ENCODE measurements at places on chromosomes 6 and 20.

GRCh38 chr20:38032585-38033329 is 499 bp downstream of the TTI1 start:
- DNase-seq: no peak

DNA sequence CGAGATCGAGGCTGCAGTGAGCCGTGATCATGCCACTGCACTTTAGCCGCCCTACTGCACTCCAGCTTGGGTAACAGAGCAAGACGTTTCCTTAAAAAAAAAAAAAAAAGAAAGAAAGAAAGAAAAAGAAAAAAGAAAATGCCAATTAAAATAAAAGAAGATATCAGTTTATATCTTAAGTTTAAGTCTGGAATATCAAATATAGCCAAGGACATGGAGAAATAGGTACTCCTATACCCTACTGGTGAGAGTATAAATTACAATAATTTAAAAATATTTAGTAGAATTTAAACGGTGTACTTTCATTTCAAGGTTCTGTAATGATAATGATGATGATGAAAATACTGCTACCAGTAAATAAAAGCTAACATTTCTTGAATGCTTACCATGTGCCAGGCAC is 3.8 kb upstream of the TRIM31 start:
- DNase-seq: no peak

- no peak for DNase-seq
Measured at GRCh38 chr20:59253779-59254319, 46.6 kb upstream of the EDN3 start.

- DNase-seq: peak; percentile 87
Measured at GRCh38 chr6:151390851-151391470, 398 bp downstream of the ZBTB2 start.

- DNase-seq: no peak
Measured at GRCh38 chr20:8812817-8813216, 256.1 kb upstream of the PLCB4 start.

GRCh38 chr6:39937686-39938333 is 3.5 kb upstream of the MOCS1 start:
- DNase-seq: no peak

- no peak for DNase-seq
Measured at GRCh38 chr6:79571030-79571367, 33.8 kb upstream of the LCA5 start.

DNA sequence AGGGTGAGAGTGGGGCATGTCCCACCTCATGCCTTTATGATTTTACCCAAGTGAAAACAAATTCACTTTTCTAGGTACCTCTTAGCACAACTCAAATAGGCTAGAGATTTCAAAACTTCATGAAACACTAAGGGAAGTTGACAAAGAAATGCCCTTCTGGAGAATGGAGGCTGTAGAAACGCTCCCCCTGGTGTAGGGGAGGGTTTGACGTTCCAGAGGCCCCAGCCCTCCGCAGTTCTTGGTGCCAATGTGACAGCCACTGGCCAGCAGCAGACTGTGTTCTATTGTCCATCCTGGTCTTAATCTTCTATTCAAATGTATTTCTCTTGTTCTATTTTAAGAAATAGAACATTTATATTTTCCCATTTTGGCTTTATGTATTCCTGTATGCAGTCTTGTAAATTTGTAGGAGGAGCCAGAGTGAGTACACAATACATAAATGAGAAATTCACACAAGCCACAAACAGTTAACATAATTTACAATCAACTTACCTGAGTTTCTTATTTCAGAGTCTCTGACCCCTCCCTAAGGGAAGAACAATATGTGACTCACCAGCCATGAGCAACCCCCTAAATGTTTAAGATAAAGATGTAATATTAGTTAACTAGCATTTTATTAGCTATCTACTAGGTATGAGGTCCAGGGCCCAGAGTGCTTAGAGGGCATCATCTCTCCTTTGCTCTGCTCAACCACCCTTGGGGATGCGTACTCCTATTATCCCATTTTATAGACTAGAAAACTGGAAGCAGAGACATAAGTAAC is 8.8 kb upstream of the MUC21 start:
- DNase-seq: no peak

- peak; percentile 7 for DNase-seq
Measured at GRCh38 chr6:46549155-46549554, 57.9 kb upstream of the RCAN2 start.

DNA sequence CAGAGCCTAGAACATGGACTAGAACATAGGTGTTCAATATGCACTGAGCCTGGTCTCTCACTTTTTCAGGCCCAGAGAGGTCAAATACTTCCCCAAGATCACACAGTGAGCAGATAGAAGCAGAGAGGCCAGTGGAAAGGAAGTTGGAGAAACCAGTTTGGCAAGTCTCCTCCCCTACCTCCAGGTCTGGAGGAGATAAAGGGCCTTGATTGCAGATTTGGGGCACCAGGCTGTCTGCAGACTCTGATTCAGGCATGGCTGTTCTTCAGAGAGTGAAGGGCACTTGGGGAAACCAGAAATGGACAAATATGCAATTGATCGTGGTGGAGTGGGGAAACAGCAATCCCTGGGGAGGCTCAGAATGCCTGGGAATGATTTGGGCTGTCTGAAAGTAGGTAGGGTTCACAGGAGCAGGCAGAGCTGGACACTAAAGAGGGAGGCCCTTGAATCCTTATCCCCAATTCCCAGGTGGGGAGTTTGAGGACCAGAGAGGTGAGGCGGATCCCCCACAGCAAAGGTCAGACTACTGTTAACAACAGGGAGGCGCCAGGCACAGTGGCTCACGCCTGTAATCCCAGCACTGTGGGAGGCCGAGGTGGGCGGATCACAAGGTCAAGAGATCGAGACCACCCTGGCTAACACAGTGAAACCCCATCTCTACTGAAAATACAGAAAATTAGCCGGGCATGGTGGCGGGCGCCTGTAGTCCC is 2.3 kb downstream of the PEDS1 start:
- DNase-seq: no peak

DNA sequence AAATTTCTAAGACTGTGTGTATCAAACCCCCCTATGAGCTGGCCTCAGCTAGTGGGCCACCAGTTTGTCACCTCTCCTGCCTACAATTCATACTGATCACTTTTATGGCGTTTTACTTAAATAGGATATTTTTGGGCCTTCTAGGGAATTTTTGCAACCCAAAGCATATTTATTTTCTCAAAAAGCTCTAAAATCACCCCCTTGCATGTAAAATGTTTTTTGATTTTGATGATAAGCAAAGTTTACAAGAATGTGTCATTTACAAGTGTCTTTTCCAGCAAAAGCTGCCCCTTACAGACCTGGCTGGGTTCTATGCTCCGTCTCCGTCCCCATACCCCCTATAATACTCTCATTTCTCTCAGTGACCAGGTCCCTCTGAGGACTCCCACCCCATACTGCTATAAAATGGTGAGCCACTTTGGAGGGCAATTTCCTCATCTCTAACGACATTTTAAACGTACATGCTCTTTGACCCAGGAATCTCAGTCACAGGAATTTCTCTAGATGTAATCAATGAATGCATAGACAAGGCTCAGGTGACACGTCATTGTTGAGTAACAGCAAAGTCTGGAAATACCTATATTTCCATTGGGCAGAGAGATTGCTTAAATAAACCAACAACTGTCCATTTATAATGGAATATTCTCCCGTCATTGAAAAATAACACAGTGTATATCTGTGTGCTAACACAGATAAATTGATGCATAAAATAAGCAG is 13.9 kb upstream of the OCSTAMP start:
- DNase-seq: no peak

- DNase-seq: no peak
Measured at GRCh38 chr6:43129434-43130194, 41.5 kb upstream of the SRF start.

GRCh38 chr6:7264041-7264440 is 49.0 kb downstream of the SSR1 start:
- DNase-seq: no peak

- no peak for DNase-seq
Measured at GRCh38 chr6:4341078-4341797, 205.9 kb upstream of the ECI2 start.

DNA sequence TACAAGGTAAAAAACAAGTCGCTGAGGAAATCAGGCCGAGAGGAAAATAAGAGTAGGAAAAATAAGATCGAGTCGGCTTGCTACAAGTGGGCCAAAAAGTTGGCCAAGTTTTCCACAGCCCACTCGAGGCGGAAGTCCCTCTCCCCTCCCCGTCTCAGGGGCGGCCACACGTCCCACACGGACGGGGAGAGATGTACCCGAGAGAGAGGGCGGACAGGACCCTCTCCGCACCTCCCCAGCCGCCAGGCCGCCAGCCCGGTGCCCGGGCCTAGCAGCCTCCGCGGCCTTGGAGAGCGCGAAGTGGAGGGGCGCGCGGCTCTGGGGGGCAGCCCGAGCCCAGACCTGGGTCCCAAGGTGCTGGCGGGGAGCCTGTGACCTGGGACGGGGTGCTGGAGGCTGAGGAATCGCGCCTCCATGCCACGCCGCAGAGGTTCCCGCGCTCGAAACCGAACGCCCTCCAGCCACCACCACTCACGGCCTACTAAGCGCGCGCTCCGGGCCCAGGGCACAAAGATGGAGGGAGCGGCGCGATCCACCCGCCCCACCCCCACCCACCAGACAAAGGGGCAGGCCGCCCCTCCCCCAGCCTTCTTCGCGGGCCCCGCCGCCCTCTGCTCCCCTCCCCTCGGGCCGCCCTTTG is 1.9 kb upstream of the HMGA1 start:
- DNase-seq: peak; percentile 18

GRCh38 chr20:8756410-8756809 is 312.5 kb upstream of the PLCB4 start:
- no peak for DNase-seq

- no peak for DNase-seq
Measured at GRCh38 chr20:51584116-51584515, 41.6 kb upstream of the NFATC2 start.

DNA sequence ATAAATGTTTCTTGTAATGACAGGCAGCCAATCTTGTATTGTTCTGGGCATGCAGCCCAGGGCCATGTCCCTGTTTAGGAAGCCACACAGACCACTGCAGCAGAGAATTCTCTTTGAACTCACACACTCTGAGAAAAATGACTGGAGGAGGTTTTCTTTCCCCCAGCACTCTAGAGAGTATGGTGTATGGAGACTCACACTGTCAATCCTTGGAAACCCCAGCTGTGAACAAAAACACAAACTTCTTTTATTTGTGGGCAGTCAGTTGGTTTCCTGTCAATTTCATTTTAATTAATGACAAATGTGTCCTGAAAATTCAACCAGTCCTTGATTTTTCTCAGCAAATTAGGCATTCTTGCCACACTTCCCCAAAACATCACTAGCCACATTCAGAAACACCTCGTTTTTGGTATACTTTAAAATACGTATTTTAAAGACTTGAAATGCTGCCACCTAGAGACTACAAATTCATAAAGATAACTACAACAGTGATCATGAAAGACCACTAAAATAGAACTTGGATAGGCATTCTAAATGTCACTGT is 52.9 kb upstream of the UFL1 start:
- DNase-seq: peak; percentile 77

DNA sequence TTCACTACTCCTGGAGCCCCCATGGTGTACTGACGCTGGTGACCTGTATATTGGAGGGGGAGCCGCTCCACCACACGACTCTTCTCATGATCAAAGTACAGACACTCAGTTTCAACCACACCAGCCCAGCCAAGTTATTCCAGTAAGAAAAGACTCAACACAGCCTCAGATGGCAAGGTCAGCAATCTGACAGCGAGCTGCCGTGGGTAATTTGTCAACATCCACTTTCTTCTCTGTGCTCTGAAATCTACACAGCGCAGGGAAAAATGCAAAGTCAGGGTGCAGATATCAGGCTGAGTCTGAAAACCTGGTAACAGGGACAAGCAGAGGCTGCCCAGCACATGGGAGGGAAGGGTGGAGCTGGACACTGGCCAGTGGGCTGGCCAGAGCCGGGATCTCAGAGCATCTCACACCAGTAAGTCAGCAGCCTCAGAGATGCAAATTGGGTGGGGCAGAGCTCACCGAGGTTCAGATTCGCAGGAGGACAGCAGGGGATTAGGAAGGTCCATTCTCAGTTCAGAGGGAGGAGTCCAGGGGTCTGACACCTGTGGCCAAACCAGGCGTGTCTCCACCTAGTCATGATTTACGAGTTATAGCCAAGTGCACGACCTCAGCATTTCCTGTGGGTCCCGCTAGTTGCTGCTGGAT is 44.5 kb upstream of the RPS6KA2 start:
- DNase-seq: no peak

- DNase-seq: no peak
Measured at GRCh38 chr6:144718431-144718830, 433.3 kb downstream of the UTRN start.

GRCh38 chr20:19974630-19975435 is 42.3 kb upstream of the NAA20 start:
- peak; percentile 88 for DNase-seq

GRCh38 chr6:129342796-129343195 is 367.2 kb downstream of the ARHGAP18 start:
- peak; percentile 86 for DNase-seq

DNA sequence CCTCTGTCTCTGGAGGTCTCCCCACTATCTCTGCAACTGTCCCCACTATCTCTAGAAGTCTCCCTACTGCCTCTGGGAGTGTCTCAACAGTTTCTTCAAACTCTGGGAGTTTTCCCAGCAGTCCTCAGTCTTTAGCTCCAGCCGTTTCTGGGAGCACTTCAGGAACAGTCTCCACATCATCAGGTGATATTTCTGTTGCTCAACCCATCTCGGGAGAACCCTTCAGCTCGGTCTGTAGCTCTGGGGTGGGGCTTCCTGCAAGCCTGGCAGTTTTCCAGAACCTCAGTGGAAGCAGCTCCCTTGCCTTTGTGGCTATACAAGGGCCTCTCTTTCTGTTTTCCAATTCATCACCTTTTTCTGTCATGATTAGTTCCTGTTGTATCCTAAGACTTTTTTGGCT is 3.0 kb upstream of the SFTA2 start:
- DNase-seq: no peak

GRCh38 chr6:7542874-7543624 is 1.6 kb downstream of the DSP start:
- no peak for DNase-seq

GRCh38 chr6:22320750-22321149 is 23.9 kb upstream of the PRL start:
- no peak for DNase-seq

DNA sequence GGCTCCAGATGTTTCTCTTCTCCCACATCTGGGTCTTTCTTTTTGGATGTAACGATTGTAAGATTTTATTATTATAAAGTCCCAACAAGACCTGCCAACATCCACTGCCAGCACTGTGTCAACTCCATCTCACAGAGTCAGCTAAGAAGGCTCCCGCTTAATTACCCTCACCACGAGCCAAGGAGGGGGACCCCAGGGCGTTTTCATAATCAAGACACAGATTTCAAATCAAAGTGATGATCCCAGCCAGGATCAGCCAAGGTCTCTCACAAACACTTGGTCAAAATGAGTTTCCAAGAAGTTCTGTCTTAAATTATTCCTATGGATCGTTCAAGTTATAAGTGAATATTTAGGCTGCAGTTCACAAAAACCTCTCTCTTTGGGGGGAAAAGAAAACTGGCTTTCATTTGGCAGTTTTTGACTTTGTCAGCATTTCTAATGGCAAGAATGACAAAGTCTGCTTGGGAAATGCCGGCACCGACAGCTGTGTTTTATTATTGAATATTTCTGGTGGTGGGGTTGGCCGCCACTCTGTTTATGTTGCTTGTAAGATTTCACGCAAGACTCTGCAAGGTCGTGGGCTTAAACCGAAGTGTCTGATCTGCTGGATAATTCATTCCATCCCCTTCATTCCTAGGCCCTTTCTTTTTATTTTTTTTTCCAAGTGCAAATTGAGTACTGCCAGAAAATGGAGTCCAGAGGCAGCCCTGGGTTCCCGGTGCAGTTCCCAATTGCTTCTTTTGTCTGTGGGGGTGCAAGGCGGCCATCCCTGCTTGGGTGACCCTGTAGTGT is 170.2 kb upstream of the PMEPA1 start:
- DNase-seq: no peak

Measured in brain (organoid and tissue), 16 donors.